ENCODE measurements at places on chromosomes 4 and X. TPM values are rescaled to one million over a fixed set of nuclear protein-coding genes. Genes with fewer than 3 reads are reported as not detected.

DNA sequence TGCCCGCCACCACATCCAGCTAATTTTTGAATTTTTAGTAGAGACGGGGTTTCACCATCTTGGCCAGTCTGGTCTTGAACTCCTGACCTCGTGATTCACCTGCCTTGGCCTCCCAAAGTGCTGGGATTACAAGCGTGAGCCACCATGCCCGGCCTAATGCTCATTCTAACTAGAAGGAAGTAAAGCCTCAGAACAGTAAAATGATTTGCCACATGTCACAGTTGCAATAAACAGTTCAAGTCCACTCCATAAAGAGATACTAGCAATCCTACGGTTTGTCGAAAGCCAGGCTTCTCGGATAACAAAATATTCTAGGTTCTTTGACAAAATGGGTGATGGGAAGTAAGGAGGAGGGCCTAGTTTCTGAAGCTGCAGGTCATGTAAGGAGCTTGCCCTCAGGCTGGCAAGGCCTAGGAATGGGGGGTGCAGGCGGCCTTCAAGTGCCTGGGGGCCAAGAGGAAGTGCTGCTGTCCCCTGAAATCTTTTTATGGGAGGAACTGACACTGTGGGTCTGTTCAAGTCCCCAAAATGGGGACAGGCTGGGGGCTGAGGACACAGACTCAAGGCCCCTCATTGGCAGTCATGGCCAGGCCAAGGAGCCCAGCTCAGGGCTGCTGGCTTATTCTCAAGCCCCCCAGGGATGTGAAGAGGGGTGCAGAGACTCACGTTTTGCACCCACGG is 31.8 kb upstream of the ACSL1 start:
- DNase-seq, result no peak
- H3K4me3 ChIP-seq, result no peak overlapping the region
- no peak overlapping the region for H3K27ac ChIP-seq
- H3K27me3 ChIP-seq, result peaks cover 21% of the 10 kb centered on the region
- H3K4me1 ChIP-seq, result peaks cover 54% of the 10 kb centered on the region
- H3K36me3 ChIP-seq, result no peaks in the 10 kb centered on the region

DNA sequence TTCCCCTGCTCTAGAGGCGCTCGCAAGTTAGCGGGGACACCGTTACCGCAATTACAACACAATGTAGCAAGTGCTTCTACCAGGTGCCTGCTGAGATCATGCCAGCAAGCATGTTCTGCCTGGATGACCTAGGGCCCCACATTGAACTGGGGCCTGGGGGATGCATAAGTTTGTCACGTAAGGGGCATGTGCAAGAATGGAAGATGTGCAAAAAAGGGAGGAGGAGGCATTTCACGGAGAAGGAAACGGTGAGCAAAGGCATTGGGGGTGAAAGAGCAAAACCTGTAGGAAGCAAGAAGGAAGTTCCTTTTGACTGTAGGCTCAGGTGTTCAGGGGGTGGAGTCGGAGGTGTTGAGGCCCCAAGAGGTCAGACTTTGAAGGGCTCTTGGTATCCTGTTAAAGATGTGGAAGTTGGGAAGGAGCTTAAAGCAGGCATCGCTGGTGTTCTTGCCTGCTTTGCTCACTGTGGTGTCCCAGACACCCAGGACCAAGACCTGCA is 602 bp upstream of the SCARB2 start:
- peaks cover 3% of the 10 kb centered on the region for H3K36me3 ChIP-seq
- peak overlapping the region; percentile 40 for H3K27ac ChIP-seq
- no peak for DNase-seq
- no peaks in the 10 kb centered on the region for H3K27me3 ChIP-seq
- peak overlapping the region; percentile 89 for H3K4me3 ChIP-seq

Gene RTL3
- not detected for total RNA-seq

- H3K27me3 ChIP-seq, result no peaks in the 10 kb centered on the region
- no peak for DNase-seq
- no peaks in the 10 kb centered on the region for H3K4me1 ChIP-seq
- H3K27ac ChIP-seq, result no peak overlapping the region
Measured at GRCh38 chr4:187184508-187184907, 460.9 kb upstream of the FAT1 start.

Gene STK32B
- total RNA-seq, result not detected

- H3K4me1 ChIP-seq, result no peaks in the 10 kb centered on the region
- no peak for DNase-seq
- H3K27me3 ChIP-seq, result no peaks in the 10 kb centered on the region
- H3K36me3 ChIP-seq, result no peaks in the 10 kb centered on the region
- no peak overlapping the region for H3K27ac ChIP-seq
- H3K4me3 ChIP-seq, result no peak overlapping the region
Measured at GRCh38 chrX:17769701-17770269, 32.5 kb downstream of the SCML1 start.

Gene METTL14
- total RNA-seq, result 55.7 TPM

Gene DNAAF6
- not detected for total RNA-seq

Measured in activated T-cell treated with anti-CD3 and anti-CD28 coated beads, Interleukin-2, amount 50 U/mL, for 72 hours (primary cell).